ENCODE measurements at places on chromosomes 2 and 18.

DNA sequence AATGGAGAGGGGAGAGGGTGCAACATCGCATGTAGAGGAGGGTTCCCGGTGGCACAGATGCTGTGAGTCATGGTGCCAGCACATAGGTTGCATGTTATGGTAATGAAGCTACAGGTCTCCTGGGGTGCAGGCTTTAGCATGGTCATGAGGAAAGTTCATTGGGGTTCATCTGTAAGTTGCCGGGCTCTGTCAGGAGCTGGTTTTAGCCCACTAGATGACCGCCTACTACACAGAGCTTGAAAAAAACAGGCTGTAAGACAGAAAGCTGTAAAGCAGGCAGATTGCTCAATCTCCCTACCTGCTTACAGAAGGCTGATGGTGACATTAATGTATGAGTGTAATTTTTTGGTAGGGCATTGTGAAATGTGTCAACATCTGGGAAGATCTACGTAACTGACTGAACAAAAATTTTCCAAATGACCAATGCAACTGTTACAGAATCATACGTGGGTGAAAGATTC lies 23.9 kb downstream of the DYSF start:
- no peak for DNase-seq

DNA sequence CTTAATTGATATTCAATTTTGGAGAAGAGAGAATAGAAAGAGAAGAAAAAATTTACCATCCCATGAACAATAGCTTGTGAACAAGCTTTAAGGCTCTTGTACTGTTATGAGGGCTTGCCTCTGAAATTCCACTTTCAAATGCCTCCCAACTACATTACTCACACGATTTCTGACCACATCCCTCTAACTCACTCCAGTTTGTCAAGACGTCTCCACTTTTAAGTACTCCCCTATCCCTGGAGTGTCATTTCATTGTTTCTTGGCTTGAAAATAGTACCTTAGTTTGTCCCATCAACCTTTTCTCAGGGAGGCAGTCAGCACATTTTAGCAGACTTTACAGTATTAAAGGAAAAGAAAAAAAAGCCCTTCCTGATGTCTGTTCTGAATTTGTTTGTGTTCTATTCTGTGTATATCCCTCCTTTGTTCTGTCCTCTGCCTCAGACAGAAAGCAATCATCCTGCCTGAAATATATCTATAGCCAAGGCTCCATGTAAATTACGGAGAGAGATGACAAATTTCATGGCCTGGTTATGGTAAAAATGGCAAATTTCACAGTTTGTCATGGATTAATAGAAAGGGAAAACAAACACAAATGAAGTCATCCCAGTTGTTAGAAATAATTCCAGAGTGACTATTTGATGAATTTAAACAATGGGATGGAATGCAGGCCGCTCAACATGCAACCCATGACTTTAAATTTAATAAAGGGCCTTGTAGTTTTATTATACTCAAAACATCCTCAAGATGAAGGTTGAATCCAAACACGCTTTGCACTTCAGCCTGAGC lies 228.8 kb downstream of the ETAA1 start:
- no peak for DNase-seq

GRCh38 chr2:6909431-6910385 lies 7.5 kb upstream of the RNF144A start:
- DNase-seq: peak; percentile 83

- no peak for DNase-seq
These were observed 157.9 kb downstream of the LNPK start for GRCh38 chr2:175844169-175844568.

DNA sequence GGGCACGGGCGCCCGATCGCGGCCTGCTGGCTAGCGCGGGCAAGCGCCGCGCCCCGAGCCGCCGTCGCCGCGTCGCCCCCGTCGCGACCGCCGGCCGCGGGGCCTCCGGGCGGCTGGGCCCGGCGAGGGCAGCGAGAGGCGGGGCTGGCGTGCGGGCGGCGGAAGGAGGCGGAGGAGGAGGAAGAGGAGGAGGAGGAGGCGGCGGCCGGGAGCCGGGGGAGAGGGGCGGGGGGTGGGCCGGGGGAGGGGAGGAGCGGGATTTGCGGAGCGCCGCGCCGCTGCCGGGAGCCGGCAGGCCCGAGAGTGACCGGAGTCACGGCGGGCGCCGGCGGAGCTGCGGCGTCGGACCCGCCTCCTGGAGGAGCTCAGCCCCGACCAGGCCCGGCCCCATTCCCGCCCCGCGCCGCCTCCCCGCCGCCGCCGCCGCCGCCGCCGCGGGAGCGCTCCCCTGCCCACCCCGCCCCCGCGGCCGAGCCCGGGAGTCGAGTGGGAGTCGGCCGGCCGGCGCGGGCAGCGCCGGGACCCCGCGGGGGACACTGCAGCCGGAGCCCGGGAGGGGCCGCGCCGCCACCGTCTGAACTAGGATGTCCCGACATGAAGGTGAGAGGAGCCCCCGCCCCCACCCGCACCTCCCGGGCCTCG lies at the start of gene KCMF1:
TSS of gene KCMF1 (plus strand) at position 294 of the 642 bp plus-strand sequence. CDS start at position 585, 291 bp downstream.
- DNase-seq: peak; percentile 70

- no peak for DNase-seq
These were observed 1.4 kb upstream of the XRCC5 start for GRCh38 chr2:216107760-216108159.

GRCh38 chr18:79796531-79797405 lies 970 bp upstream of the KCNG2 start:
- no peak for DNase-seq

DNA sequence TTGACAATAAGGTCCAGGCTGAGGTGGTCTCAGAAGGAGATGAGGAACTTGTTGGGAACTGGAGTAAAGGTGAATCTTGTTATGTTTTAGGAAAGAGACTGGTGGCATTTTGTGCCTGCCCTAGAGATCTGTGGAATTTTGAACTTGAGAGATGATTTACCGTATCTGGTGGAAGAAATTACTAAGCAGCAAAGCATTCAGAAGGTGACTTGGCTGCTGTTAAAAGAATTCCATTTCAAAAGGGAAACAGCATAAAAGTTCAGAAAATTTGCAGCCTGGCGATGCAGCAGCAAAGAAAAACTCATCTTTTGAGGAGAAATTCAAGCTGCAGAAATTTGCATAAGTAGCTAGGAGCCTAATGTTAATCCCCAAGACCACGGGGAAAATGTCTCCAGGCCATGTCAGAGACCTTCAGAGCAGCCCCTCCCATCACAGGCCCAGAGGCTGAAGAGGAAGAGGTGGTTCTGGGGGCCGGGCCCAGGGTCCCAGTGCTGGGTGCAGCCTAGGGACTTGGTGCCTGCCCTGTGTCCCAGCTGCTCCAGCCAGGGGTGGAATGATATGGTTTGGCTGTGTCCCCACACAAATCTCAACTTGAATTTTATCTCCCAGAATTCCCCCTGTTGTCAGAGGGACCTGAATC lies 73.5 kb downstream of the FIGN start:
- no peak for DNase-seq

GRCh38 chr2:123040506-123040905 lies 984.6 kb upstream of the CNTNAP5 start:
- no peak for DNase-seq

DNA sequence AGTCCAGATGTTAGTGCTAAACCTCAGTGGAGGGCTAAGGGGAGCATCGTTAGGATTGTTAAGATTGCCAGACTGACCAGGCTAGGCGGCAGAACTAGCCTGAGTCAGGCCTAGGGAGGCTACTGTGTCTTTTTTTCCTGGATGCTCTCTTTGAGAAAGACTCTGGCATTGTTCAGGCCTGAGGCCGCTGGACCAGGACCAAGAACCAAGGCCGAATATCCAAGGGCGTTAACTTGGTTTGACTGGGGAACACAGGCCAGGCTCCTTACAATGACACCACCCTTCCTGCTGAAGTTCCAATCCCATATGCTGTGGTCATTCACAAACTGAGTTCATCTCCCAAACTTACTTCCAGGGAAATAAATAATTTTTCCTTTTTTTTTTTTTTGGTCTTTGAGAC lies 10.6 kb downstream of the HTRA2 start:
- no peak for DNase-seq
